ENCODE measurements at places on chromosomes 7 and 10.

DNA sequence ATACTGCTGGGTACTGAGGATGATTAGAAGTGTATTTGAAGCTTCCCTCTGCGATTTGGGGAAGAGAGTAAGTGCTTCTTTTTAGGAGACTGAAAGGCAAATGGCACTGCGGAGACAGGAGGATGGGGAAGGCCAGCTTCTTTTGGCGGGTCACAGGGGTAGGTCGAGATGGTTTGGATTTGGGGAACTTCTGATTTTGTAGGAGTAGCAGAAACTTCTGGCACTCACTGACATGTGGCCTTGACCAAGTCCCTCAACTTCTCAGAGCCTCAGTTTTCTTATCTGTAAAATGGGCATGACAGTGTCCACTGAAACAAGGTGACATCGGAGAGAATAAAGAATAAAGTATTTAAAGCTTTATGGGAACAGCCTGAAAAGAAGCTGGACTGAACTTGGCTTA lies 59.8 kb upstream of the WDR11 start:
- no peak for DNase-seq

- no peak for DNase-seq
Observed at GRCh38 chr10:123681285-123681684, 15.1 kb downstream of the GPR26 start.

DNA sequence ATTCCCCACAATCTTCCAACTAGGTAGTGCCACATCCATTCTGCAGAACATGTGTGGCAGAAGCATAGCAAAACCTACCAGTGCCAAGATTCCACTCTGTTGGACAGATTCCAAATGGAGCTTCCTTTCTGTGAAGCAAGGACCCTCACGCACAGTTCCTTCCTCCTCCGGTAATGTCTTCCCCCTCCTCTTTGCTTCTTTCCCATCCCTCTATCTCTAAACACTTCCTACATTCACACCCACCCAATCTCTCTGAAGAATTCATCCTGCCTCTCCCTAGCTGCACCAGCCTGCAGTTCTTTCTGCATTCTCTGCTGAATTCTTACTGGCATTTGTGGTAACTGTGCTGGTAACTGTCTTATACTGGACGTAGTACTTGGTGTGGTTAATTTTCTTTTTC lies 124.9 kb downstream of the RNLS start:
- no peak for DNase-seq

DNA sequence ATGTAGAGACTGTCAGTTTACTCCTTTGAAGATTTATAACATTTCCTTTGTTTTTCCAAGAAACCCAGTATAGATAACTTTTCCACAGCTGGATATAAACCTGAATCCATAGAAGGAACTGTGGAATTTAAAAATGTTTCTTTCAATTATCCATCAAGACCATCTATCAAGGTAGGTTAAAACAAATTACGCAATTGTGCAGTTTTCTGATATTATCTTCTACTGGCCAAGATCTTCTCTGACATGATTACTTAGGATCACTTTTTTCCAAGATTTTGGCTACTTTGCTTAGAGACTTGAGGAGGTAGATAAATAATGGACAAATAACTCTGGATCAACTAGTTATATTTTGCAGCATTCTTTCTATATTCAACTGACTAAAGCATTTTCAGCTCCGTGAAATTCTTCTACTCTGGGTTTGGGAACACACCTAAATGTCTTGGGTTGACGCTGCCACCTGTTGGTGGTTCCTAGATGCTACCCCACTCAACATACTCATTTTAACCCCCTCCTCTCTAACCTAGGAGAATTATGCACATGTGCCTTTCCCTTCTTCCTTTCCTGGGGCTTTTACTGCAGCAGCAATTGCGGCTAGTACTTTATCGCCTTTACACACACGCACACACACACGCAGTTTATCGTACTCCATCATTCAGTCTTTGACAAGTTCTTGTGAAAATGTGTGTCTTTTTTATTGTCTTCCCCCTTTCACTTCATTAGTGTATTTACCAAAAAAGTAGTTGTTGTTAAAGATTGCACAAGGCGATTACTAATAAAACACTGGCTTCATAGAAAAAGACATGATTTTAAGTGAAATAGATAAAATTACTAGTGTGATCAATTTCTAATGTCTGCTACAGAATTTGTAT lies 32.7 kb downstream of the ABCB5 start:
- peak; percentile 64 for DNase-seq

GRCh38 chr10:21518149-21518640 lies 7.3 kb downstream of the SKIDA1 start:
- DNase-seq: no peak

DNA sequence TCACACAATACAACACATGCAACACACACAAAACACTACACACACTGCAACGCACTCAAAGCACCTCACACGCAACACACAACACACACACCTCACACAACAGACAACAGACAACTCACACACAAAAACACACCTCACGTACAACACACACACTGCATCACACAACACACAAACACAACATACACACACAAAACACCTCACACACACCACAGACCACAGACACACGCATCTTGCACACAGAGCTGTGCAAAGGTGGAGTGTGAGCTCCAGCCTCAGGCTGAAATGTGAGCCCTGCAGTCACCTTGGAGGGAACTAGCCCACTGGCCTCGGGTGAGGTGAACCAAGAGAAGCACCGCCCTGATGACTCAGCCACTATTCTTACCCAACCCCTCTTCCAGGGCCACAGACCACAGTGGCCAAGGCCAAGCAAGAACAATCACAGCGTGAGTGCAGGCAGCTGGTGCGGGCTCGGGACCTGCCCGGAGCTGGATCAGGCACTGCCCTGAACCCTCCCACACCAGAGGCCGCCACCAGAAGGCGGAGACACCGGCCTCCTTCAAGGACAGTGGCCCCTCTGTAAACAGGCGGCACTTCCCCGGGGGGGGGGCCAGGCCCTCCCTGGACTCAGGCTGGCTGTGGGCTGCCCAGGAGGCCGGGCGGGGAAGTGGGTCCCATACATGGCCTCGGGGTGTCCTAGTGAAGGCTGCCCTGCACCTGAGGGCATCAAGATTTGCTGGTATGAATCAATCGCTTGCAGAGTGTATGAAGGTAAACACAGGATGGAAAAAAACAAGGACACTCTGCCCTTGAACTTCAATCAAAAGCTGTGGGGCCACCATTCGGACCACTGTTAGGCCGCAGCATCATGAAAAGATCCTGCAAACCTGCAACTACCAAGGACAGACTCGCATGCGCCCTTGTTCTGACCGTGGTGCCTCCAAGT lies 106.7 kb downstream of the TNS3 start:
- DNase-seq: peak; percentile 98

- DNase-seq: peak; percentile 11
Observed at GRCh38 chr10:108132303-108132702, 967.8 kb upstream of the SORCS1 start.

GRCh38 chr7:138658889-138659288 lies 42.3 kb downstream of the SVOPL start:
- DNase-seq: no peak

DNA sequence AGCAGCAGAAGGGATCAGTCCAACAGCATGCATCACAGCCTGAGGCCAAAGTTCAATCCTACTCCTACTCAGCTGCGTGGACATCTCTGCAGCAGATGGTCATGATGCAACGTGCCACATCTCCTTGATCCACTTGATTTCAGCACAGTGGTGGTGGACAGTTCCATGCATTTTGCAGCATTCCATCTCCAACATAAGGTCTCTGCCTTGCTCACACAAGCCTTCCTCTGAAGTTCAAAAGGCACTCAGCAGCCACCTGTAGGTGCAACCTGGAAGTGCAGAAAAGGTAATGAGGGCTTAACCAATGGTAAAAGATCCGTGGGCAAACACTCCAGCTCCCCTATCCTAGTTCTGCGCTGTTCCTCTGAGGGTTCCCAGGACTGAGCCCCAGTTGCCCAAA lies 57.5 kb upstream of the CHCHD3 start:
- peak; percentile 60 for DNase-seq

- DNase-seq: no peak
Observed at GRCh38 chr7:19209166-19209696, 64.0 kb upstream of the FERD3L start.

- peak; percentile 11 for DNase-seq
Observed at GRCh38 chr7:38542156-38542555, 89.0 kb downstream of the AMPH start.

DNA sequence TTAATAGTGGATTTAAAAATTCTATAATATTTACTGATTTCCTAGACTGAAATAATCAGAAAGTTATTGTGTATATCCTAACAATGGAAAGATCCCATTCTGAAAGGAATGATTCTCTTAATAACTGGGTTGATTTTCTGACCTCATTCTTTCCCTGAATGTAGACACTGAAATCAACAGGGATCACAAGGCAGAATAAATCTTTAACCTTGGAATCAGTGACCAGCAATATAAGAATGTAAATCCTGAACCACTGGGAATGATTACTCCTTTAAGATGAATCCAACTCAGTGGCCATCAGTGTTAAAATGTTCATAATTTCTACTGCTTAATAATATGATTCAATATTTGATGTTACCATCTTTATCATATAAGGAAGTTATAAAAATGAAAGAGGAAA lies 47.6 kb downstream of the ANKRD26 start:
- no peak for DNase-seq

- no peak for DNase-seq
Observed at GRCh38 chr10:64283621-64284020, 762.4 kb downstream of the REEP3 start.

GRCh38 chr10:339038-339391 lies 203.8 kb downstream of the ZMYND11 start:
- peak; percentile 48 for DNase-seq

DNA sequence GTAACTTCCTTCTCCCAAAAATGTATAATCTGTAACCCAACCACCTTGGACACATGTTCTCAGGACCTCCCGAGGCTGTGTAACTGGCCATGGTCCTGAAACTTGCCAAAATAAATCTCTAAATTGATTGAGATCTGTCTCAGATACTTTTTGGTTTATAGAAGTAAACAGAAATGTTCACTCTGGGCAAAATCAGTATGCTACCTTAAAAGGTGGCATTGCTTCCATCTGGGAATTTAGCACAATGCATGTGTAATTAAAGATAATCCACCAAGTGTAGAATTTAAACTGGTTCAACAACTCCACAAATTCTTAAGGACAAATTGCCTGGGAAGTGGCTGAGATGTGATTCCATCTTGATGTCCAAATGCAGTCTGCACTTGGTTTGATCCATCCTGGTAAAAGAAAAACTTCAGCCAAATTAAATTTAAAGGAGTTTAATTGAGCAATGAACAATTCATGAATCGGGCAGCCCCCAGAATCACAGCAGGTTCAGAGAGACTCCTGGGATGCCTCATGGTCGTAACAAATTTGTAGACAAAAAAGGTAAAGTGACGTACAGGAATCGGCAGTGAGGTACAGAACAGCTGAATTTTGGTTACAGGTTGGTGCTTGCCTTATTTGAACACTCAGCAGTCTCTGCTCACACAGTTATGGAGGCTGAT lies 102.6 kb upstream of the PFKP start:
- DNase-seq: peak; percentile 18

DNA sequence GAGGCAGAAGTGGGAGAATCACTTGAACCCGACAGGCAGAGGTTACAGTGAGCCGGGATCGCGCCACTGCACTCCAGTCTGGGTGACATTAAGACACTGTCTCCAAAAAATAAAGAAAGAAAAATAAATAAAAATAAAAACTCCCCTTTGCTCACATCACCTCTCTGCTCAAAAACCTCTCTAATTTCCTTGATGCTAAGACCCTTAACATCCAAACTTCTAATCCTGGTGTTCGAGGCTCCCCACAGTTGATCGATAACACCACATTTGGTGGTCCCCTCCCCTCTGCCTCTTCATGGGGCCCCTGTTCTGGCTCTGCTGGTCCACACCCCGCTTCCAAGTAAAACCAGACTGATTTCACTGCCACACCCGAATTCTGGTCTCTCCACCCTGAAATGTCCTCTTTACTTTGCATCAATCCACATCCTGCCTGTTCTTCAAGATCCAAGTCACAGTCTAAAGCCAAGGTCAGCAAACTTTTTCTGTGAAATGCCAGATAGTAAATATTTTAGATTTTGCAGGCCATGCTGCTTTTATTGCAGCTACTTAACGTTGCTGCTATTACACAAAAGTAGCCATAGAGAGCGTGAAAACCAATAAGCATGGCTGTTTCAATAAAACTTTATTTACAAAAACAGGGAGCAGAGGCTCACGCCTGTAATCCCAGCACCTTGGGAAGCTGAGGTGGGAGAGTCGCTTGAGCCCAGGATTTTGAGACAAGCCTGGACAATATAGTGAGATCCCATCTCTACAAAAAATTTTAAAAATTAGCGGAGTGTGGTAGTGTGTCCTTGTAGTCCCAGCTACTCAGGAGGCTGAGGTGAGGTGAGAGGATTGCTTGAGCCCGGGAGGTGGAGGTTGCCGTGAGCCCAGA lies 11.8 kb downstream of the MOSPD3 start:
- no peak for DNase-seq

GRCh38 chr10:61024856-61025201 lies 80.8 kb upstream of the RHOBTB1 start:
- DNase-seq: peak; percentile 28

DNA sequence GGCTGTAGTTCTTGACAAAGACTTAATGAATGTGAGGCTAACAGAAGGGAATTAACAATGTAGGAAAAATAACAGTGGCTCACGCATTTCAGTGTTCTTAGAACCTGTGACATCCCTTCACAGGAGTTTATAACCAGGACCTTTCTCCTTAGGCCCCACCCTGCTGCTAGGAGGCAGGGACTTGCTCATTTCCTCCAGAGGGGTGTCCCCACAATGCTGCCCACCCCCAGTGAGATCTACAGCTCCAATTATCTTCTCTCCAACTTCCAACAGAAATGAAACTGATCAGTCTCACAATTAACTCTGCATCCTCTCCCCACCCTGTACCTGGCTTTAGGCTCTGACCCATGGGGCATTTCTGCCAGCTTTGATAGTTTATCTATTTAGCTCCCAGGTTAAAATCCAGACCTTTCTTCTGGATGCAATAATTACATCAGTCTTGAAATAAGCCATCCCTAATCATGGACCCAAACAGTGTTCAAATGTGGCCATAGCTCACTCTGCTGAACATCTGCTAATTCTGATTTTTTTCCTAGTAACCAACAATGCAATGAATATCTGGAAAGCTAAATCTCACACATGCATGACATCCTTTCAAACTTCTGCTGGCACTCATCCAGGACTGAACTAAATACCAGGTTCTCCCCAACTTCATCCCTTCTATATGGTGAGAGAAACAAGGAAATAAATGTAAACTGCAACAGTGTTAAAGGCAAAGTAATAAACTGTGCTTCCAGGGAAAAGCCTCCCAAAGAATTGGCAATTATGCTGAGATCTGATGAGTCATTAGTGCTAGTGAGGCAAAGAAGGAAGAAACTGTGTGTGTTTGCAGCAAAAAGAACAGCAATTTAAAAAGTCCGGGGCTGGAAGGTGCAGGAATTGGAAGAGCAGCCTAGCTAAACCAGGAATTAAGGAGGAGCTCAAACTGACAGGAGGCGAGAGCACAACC lies 64.6 kb downstream of the HERPUD2 start:
- peak; percentile 54 for DNase-seq

Measured in MCF 10A (cell line).